ENCODE measurements at places on chromosomes 5 and 9.

GRCh38 chr5:146041180-146041789, 64.1 kb downstream of the PLAC8L1 start:
- peak; percentile 2 for DNase-seq

GRCh38 chr9:117775591-117775990, 71.4 kb downstream of the TLR4 start:
- DNase-seq = no peak

GRCh38 chr9:91181541-91181940, 180.2 kb downstream of the AUH start:
- DNase-seq = no peak

- DNase-seq = peak; percentile 79
Measured at GRCh38 chr5:138336952-138337684, 948 bp upstream of the FAM53C start.

GRCh38 chr5:66306844-66307315, 162.8 kb downstream of the SREK1 start:
- no peak for DNase-seq

DNA sequence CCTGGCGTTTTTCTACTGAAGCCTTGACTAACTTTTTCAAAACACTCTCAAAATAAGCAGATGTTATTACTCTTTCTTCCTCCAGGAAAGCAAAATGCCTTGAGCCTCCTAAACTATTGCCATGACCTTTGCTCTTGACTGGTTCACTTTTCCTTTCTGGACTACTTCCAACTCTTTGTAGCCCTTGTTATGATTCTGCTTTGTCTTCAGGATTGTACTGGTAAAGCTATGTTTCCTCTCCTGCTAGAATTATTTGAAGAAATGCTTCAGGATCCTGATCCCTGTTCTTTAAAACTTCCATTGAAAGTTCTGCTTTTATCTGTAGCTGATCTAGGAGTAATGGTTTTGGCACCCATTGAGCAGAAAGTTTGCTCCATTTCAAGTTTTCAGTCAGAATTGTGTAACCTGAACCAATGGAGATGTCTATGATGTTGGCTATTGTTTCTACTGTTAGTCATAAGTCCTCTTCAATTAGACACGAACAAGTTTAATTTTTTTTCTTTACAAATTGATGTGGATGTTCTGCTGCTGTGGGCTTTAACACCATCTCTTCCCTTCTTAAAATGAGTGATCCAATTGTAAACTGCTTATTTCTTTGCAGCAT, 1356.4 kb downstream of the EFNA5 start:
- no peak for DNase-seq

GRCh38 chr9:2093920-2094597, 78.9 kb downstream of the SMARCA2 start:
- DNase-seq = no peak

DNA sequence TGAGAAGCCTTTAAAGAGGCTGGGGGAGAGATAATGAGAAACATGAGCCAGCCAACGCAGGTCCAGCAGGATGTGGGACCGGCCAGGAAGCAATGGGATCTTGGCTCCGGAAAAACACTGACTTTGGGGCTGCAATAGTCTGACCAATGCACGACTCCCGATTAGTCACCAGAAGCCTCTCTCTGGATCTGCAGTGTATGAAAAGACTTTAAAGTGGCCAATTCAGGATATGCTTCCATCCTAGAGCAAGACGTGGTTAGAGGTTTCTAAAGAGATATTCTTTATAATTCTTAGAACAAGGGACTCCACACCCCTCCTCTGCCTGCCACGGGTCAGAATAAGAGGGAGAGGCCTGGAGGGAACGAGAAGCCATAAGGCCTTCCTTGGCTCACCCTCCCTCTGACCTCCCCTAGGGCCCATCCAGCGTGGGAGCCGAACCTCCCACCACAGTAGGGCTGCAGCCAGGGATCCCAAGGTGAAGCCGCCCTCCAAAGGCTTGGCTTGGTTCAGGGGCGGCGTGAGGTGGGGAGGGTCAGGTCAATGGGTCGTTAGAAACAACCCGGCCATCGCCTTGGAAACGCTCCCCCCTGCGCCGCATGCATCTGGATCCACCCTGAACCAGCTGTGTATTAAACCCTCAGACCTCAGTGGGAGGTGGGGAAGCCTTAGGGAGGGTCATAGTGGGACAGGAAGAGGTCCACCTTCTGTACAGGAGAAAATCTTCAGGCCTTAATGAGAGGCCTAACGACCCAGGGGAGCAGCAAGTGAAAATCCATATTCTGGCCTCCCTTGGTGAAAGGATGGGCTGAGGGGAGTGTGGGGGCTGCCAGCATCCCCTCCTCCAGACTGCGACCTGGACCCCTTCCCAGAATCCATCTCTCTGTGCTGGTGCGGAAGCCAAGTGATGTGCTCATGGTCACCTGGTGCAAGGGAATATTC, 11.1 kb downstream of the FGF1 start:
- no peak for DNase-seq

DNA sequence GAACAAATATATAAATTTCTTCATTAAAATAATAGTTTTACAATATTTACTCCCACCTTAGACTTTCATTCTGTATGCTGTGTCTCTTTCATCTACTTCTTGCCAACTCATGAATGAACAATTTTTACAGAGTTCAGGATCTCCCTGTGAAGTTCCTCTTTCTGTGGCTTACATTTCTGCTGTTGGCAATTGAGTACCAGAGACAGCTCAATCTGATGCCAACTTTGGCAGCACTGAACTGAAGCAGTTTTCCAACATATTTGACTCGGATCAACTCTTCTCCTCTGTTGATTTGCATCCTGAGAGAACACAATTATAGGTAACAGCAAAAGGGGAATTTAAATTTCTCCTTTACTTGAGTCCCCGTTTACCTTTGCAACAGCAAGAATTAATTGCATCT, 1262.2 kb downstream of the EFNA5 start:
- DNase-seq = no peak

- no peak for DNase-seq
Measured at GRCh38 chr5:82031220-82032119, 59.6 kb downstream of the ATG10 start.

- DNase-seq = no peak
Measured at GRCh38 chr5:176461349-176461748, 13.2 kb downstream of the FAF2 start.

DNA sequence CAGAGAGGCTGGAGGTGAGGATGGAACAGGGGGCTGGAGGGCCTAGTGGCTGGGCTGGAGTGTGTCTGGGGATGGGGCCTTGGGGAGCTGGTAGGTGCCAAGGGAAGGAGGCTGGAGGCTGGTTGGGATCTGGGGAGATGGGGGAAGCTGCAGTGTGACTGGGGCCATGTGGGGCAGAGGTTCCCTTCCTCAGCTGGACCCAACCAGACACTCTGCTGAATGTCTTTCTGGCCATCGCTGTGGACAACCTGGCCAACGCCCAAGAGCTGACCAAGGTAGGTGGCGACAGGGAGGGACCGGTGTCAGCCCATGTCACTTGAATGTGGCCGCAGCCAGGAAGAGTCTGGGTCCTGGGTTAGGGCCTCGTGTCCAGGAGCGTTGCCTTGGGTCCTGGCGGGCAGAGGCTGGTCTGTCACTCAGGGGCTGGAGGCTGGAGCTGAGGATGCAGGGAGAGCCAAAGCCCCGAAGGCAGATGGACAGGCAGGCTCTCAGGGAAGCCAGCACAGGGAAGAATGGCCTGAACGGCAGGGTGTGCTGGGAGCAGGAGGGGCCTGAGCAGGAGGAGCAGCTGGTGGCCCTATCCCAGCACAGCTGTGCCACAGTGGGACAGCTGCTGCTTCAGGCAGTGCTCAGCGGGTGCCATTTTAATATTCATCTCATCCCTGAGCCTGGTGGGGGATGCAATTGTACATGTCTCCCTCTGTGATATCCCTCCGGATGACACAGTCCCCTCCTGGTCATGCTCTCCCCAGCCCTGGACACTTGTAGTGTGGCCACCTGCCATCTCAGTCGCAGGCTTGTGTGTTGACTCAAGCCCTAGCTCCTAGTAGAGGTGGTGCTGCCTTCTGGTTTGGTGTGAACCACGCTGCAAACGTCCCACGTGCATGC, 132.5 kb downstream of the CACNA1B start:
- no peak for DNase-seq

DNA sequence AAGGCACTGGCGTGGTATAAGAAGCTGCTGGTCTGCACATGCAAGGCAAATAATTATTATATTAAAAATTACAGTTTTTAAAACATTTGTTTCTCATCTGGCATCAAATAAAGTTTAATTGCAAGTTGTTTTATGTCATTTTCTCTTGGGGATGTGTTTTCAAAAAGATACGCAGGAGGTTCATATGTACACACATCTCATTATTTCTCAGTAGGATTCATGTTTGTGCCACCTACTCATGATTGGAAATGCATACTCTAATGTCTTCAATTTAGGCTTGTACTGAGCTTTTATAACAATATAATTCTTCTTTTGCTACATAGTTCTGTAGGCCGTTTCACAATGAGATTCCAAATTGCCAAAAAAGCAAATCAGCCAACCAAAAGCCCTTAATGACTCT, 244.2 kb upstream of the MEF2C start:
- DNase-seq = no peak

GRCh38 chr5:139651043-139651834, 3.1 kb downstream of the CXXC5 start:
- no peak for DNase-seq

- no peak for DNase-seq
Measured at GRCh38 chr5:152542741-152543140, 137.7 kb upstream of the NMUR2 start.

- no peak for DNase-seq
Measured at GRCh38 chr5:15008921-15009320, 137.3 kb upstream of the ANKH start.

Data from NCI-H510A treated with DMSO at 0.1 percent for 48 hours (cell line).